ENCODE measurements at places on chromosomes 3 and 15. TPM values are rescaled to one million over a fixed set of nuclear protein-coding genes. Genes with fewer than 3 reads are reported as not detected.
A peak's percentile ranks its signal among the peaks of the same experiment; 100 is the strongest.

Gene GCSAM
- total RNA-seq, result 0.26 TPM

Gene SELENOS
- 76.0 TPM for total RNA-seq

Gene COL6A5
- not detected for total RNA-seq

Gene XRN1
- total RNA-seq, result 27.6 TPM

DNA sequence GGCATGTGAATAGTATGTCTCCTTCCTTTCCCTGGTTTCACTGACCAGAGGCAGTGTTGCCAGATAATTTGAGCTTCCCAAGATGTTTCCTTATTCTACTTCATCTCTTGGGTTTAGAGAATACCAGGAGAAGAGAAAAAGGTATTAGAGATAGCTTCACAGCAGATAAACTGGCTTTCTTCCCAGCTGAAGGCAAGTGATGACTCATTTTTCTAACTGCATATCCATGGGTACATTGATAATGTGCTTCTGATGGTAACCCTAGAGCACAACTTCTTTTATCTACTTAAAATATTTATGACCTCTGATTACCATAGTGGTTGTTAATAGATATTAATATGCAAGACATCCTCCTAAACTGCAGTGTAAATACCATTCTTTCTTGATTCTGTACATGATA lies 34.6 kb upstream of the CMTM8 start:
- H3K27me3 ChIP-seq, result no peaks in the 10 kb centered on the region
- H3K4me3 ChIP-seq, result no peak overlapping the region
- H3K4me1 ChIP-seq, result peaks cover 5% of the 10 kb centered on the region

GRCh38 chr15:71627604-71628003 lies 182.8 kb upstream of the NR2E3 start:
- no peak for DNase-seq
- H3K4me1 ChIP-seq, result peaks cover 4% of the 10 kb centered on the region
- H3K4me3 ChIP-seq, result no peak overlapping the region
- H3K36me3 ChIP-seq, result no peaks in the 10 kb centered on the region
- H3K27me3 ChIP-seq, result no peaks in the 10 kb centered on the region

DNA sequence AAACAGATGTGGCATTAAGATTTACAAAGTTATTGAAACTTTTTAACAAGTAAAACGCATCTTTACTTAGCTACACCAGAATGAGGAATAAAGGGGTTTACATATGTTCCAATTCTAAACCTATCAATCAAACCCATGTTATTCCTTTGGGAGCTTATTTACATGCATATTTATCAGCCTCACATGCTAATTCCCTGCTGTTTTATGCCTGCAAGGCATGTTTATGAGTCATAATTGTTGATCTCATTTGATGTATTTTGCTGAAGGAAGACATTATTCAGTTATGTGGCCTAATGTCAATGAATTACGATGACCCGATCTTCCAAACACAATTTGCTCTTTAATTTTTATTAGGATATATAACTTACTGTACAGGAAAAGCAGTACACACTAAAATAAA lies 272.9 kb downstream of the TBC1D5 start:
- H3K27ac ChIP-seq, result no peak overlapping the region
- no peaks in the 10 kb centered on the region for H3K36me3 ChIP-seq
- H3K4me1 ChIP-seq, result peaks cover 5% of the 10 kb centered on the region
- DNase-seq, result no peak
- H3K27me3 ChIP-seq, result no peaks in the 10 kb centered on the region

- no peak overlapping the region for H3K27ac ChIP-seq
- H3K4me3 ChIP-seq, result no peak overlapping the region
- DNase-seq, result no peak
- H3K4me1 ChIP-seq, result no peaks in the 10 kb centered on the region
- no peaks in the 10 kb centered on the region for H3K36me3 ChIP-seq
These were observed 117.1 kb downstream of the MECOM start for GRCh38 chr3:169546368-169546767.

DNA sequence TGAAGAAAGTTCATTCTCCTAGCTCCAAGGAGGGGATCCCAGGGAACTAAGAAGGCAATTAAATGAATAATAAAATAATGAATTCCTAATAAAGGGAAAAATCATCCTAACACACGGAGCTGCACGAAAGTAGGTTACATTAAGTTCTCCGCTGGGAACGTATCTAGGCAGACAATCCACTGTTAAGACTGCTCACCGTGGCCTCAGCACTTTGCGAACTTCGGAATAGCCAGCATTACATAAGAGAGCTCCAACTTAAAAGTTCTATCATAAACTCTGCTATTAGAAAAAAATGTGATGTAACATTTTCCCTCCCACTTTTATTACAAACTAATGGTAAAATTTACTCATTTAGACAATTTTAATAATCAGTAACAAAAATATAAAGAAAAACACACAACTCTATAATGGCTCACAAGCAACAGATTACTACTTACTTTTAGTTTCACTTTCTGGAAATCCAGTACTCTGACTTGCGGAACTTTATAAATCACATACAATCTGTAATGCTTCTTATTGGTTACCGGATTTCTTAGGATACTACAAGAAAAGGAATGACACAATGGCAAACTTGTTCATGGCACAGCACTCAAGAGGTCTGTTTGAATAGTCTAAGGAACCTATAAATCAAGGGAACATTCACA lies 8.5 kb downstream of the SNRPA1 start:
- H3K36me3 ChIP-seq, result no peaks in the 10 kb centered on the region
- no peak for DNase-seq
- H3K4me3 ChIP-seq, result no peak overlapping the region
- no peaks in the 10 kb centered on the region for H3K4me1 ChIP-seq
- H3K27me3 ChIP-seq, result no peaks in the 10 kb centered on the region

DNA sequence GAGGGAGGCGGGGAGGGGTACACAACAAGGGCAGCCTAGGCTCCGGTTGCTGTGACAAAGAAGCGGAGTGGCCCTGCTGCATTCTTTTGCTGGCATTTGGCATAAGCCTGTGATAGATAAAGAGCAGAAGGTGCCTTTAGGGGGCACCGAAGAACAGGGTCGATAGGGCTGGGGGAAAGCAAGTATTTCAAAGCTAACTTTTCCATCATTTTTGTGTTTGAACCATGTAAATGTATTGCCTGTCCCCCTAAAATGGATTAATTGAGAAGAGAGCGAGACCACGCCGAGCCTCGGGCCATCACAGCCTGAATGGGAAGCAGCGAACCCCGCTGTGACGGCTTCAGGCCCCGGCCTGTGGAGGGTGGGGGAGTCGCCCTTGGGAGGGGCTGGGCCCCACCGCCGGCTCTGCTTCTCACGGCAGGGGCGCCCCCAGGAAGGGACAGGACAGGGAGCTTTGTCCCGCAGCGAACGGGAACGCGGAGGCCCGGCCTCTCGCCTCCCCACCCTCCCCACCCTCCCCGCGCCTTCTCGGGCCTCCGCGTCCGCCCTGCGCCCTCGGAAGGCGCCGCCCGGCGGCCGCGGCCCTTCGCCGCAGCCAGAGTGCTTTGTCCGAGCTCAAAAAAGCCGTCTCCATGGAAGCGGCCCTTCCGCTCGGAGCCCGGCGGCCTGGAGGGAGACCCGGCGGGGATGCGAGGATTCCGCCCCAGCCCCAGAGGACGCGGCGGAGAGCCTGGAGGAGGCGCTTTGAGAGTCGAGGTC lies 32.4 kb upstream of the ALDH1L1 start:
- peak; percentile 41 for DNase-seq
- H3K27ac ChIP-seq, result peak overlapping the region; percentile 61
- H3K27me3 ChIP-seq, result no peaks in the 10 kb centered on the region
- peaks cover 18% of the 10 kb centered on the region for H3K4me1 ChIP-seq
- no peak overlapping the region for H3K4me3 ChIP-seq

DNA sequence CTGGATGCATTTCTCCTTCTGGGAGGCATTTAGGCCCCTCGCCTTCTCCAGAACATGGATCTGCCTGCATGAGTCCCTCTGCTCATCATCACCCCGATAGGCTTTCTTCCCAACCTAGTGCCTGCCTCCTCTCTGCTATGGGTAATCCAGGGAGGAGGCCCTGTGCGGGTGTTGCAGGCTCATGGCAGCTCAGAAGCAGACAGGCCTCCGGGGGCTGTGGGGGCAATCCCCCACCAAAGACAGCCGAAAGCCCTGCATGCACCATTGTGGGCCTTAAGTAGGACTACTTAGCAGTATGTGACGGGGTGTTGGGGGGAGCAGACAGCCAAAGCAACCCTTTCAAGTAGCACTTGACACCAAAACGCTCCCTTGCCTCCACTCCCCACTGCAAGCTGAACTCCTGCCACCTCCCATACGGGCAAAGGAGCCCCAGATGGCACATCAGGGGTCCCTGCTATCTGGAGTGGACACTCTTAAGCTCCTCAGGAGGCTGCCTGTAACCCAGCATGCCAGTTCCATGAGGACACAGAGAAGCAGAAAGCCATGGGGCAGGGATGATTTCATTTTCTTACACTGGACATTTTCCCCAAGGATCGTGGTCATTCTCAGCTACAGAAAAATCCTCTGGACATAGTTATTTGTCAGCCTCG lies 98.8 kb upstream of the HACD2 start:
- H3K36me3 ChIP-seq, result no peaks in the 10 kb centered on the region
- H3K4me3 ChIP-seq, result no peak overlapping the region
- peaks cover 12% of the 10 kb centered on the region for H3K4me1 ChIP-seq
- no peaks in the 10 kb centered on the region for H3K27me3 ChIP-seq

DNA sequence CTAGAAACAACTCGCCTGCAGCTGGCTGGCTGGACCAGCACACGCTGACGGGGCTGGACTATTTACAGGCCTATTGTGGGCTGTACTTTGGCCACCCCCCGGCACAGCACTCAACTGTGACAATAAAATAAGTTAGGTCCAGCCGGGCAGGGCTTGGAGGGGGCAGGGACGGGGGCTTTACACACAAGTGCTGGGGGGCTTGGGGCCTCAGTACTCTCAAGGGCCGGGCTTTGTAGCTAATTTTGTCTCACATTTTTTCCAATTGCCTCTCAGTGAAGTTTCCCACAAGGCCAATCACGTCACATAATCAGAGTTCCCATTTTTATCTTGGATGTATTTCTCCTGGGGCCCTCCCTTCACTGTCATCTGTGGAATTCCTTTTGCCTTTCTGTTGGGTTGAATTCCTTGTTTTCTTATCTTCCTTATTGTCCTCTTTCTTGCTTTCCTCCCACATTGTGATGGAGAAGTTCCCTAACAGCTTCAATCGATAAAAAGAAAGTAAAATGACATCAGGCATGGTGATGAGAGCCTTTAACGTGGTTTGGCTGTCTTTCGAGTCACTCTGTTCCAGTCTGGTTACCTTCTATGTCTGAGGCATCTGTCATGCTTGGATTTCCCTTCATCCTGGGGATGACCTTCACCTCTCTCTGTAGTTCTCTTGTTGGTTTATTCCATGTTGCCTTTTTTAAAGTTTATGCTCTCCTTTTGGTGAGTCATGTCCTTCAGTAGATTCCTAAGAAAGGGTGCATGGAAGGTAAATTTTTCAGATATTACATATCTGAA lies 44.1 kb upstream of the CMTM7 start:
- H3K4me3 ChIP-seq, result no peak overlapping the region
- H3K27me3 ChIP-seq, result no peaks in the 10 kb centered on the region
- H3K27ac ChIP-seq, result no peak overlapping the region
- H3K36me3 ChIP-seq, result no peaks in the 10 kb centered on the region
- H3K4me1 ChIP-seq, result peaks cover 6% of the 10 kb centered on the region
- DNase-seq, result no peak

DNA sequence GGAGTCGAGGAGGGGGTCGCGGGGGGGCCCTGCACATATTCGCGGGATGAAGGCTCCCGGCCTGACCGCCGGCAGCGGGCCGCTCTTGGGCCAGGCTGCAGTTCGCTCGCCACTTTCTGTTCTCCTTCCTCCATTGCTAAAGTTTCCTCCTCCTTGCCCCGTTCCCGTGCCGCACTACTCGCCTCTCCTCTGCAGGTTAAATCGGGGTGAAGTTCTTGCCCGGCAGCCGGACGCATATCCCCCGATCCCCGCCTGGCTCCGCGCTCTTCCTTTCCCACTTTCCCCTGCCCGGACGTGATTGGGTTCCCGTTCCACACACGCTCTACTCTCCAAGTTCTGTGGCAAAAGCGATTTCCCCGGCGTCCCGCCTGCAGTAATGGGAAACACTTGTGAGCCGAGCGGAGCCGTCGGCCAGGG lies 556 bp downstream of the CRYBG3 start:
- peak; percentile 62 for DNase-seq
- H3K36me3 ChIP-seq, result no peaks in the 10 kb centered on the region
- no peaks in the 10 kb centered on the region for H3K4me1 ChIP-seq
- peak overlapping the region; percentile 61 for H3K4me3 ChIP-seq

- DNase-seq, result no peak
- H3K4me3 ChIP-seq, result no peak overlapping the region
- H3K4me1 ChIP-seq, result no peaks in the 10 kb centered on the region
- H3K27ac ChIP-seq, result no peak overlapping the region
These were observed 107.6 kb upstream of the FXR1 start for GRCh38 chr3:180804916-180805315.

DNA sequence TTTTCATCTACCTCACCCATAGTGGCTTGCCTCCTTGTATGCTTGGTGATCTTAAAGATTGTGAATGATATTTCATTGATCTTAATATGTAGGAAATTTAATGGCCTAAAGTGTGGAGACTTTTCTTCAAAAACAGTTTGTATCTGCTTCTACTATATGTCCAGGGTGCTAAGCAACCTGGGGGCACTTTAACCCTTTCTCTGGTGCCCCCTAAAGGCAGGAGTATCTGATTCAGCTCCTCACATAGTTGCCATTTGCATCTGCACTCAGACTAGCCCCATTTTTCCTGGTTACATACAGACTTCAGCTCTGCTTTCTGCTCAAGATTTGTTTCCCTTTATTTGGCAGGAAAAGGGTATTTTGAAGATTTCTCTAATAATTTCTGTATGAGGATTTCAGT lies 5.2 kb upstream of the PFN2 start:
- no peak overlapping the region for H3K4me3 ChIP-seq
- H3K4me1 ChIP-seq, result peaks cover 5% of the 10 kb centered on the region
- H3K27ac ChIP-seq, result no peak overlapping the region
- H3K27me3 ChIP-seq, result no peaks in the 10 kb centered on the region
- no peak for DNase-seq

DNA sequence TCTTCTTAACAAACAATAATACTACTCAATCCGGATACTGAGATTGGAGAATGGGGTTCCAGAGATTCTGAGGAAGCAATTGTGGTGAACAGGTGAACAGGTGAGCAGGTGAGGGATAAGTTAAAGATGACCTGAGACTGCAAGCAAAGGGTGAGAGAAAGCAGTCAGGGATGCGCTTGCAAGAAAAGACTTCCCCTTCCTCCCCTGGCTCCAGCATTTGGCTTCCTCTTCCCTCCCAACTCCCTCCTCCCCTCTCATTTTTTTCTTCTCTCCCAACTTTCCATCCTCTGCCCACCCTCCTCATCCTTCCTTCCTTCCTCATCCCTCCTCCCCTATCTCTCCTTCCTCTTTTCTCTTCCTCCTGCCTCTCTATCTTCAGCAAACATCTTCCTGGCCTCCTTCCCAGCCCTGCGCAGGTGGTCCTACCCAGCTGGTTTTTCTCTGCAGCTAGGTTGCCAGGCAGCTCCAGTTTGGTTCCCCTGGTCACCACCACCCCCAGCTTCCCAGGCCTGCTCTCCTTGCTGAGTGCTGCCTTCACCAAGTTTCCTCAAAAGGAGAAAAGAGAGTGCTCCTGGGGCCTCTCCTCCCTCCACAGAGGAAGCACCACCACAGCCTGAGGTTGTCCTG lies 10.4 kb upstream of the VIPR1 start:
- H3K4me3 ChIP-seq, result no peak overlapping the region
- no peaks in the 10 kb centered on the region for H3K4me1 ChIP-seq
- no peak for DNase-seq

GRCh38 chr3:96813820-96814650 lies at the start of gene EPHA6:
TSS of gene EPHA6 (plus strand) at chr3:96814594.
- peaks cover 32% of the 10 kb centered on the region for H3K27me3 ChIP-seq
- H3K4me3 ChIP-seq, result no peak within 1 kb of the TSS
- H3K4me1 ChIP-seq, result no peaks in the 10 kb centered on the region

GRCh38 chr3:85004147-85004546 lies 45.4 kb downstream of the CADM2 start:
- H3K36me3 ChIP-seq, result no peaks in the 10 kb centered on the region
- no peaks in the 10 kb centered on the region for H3K4me1 ChIP-seq
- H3K4me3 ChIP-seq, result no peak overlapping the region
- no peak for DNase-seq

All from adrenal gland (tissue), 19 donors.